ENCODE measurements at places on chromosomes 3 and 15.
A peak's percentile ranks its signal among the peaks of the same experiment; 100 is the strongest.

DNA sequence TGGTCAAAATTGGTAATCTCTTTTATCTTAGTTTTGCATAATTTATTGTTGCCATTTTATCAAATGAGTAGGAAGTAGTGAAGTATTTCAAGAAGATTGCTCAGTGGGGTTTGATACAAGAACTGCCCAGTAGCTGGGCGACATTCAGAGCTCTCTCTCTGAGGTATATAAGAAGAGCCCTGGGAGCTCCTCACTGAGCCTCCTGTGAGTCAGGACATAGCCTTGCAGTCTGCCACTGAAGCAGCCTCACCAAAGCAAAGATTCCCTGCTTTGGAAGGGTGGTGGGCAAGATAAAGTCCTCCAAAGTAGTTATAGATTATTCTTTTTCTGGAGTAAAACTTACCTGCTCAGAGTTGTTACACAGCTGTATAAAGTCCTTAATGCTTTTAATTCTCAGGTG, 26.1 kb downstream of the SKIL start:
- no peak for DNase-seq

DNA sequence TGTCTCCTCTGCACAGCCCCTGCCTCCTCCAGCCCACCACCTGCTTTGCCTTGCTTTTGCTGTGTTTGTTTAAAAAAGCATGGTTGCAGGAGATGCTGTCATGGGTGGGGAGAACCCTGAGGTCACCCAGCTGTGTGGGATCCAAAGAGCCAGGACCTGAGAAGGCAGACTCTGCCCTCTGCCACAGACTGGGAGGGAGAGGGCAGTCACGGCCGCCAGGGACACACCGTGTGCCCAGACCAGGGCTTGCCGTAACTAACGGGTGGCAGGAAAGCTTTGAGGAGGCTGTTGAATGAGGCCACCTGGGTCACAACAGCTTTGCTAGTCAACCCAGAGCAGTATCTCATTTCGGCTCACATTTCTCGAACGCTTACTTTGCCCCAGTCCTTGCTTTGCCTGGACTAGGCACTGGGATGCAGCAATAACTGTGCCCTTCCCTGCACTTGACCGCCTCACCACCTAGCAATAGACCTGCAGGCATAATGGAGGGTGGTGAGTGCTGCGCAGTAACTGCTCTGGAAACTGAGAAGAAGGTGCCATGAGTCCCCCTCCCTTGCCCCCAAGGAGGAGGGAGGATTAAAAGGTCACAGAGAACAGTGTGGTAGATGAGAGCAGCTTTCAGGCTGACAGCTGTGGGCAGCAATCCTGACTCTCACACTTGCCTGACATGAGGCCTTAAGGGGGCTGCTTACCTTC, 55.0 kb upstream of the CTDSPL start:
- DNase-seq = no peak

DNA sequence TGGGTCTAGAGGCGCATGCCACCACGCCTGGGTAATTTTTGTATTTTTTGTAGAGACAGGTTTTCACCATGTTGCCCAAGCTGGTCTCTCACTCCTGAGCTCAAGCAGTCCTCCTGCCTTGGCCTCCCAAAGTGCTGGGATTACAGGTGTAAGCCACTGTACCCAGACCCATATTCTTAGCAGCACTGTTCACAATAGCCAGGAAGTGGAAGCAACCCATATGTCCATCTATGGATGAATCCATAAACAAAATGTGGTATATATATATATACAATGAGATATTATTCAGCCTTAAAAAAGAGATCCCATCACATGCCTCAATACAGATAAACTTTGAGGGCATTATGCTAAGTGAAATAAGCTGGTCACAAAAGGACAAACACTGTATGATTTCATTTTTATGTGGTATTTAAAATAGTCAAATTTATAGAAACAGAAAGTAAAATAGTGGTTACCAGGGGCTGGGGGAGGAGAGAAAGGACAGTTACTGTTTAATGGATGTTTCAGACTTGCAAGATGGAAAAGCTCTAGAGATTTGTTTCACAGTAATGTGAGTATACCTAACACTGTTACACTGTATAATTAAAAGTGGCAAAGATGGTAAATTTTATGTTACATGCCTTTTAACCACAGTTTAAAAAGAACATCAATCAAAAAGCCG, 35.7 kb upstream of the GRAMD1C start:
- DNase-seq = no peak

DNA sequence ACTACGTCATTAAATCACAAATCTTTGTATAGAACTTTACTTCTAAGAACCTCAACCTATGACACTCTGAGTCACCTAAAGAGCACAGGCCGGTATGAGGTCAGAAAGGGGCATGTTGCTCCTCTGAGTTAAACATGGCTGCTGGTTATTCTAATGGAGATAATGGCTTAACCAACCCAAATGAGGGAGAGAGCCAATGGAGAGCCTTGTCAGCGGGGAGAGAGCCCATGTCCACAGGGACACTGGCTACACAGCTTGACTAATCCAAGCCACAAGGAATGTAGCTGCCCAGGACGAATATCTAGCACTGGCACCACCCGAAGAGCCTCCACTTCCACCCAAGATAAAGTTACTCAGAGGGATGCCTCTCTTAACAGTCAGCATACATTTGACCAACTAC, 77.0 kb upstream of the STAC start:
- DNase-seq = no peak

GRCh38 chr15:78853500-78853899, 19.2 kb upstream of the MORF4L1 start:
- DNase-seq = no peak

GRCh38 chr3:13391308-13391707, 28.8 kb downstream of the NUP210 start:
- DNase-seq = no peak

DNA sequence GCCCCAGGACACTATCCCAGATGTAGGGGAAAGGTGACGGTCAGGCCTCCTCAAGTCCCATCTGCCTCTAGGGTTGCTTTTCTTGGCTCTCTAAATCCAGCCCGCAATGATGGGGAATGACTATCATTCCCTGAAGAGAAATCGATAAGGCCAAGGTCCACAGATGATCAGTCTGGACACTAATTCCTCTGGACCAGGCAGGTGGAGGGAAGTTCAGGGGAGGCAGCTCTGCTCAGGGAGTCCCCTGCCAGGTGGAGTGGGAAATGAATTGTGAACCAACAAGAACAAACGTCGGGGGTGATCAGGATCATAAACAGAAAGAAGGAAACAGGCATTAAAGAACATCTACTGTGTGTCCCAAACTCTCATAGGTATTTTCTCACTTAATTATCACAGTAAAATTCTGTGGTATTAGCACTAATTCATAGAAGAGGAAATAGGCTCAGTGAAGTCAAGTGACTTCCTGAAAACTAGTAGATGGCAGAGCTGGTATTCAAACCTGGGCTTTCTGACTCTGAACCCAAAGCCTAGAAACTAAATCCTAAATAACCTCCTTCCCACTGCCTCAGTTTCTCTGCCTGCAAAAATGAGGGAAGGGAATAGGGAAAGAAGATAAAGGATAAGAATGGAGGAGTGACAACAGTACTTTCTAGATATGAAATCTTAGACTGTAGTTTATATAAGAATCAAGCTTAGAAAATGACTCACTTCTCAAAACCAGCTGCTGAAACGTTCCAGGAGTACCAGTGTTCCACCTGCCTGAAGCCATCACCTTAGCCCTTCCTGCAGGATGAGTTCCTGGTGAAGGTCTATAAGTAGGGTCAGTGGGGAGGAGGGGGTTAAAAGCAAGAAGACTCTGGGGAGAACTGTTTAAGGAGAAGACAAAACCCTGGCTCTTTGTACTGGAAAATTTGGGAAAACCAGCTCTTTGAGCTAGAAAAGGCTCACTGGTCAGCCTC, 7.5 kb downstream of the BMF start:
- DNase-seq = no peak

DNA sequence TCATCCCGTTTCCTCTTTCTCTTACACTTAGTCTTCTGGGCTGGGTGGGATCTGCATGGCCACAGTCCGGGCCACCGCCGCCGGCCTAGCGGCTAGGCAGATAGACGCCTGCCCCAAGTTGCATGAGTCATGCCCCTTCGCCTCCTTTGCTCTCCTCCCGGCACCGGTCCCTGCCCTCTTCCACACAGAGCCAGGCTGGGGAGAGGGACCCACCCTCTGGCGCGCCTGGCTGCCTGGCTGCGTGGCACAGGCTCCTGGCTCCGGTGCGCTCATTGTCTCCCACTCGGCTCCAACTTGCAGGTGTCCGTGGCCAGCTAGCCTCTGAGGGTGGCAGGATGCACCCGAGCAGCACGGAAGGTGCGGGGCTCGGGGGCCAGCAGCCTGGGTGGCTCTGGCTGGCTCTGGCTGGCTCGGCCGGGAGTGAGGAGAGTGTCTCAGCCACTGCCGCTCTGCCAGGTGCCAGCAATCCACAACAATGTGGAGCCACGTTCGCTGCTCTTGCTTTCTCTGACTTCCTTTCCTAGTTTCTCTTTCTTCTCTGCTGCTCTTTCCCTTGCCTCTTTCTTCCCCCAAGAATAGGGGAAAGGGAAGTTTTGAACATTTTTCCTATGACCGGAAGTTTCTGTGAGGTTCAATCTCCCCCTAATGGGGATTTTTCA, 22.4 kb upstream of the MTHFS start:
- no peak for DNase-seq

- no peak for DNase-seq
These were observed 458.1 kb upstream of the RASGRP1 start for GRCh38 chr15:39022532-39023305.

DNA sequence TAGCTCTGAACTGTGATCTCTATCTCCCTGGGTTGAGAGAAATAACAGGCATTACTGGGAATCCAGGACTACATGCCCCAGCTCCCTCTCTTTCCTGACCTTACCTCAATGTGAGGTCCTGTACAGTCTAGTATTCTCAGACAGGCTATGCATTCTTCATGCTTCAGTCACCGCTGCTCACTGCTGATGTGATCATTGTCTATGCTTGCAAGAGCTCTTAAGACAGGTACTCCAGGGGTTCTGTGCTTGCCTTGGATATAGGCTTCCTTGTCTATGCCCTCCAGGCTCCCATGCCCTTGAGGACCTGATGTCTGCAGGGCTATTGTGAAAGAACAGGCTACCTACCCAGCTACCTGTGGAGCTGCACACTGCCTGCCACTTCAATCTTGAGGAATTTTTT, 183.6 kb downstream of the MBNL1 start:
- no peak for DNase-seq

- DNase-seq = no peak
These were observed 77.1 kb upstream of the UBE2E1 start for GRCh38 chr3:23728601-23729117.

- no peak for DNase-seq
These were observed 197.8 kb upstream of the RBMS3 start for GRCh38 chr3:29083081-29083480.

DNA sequence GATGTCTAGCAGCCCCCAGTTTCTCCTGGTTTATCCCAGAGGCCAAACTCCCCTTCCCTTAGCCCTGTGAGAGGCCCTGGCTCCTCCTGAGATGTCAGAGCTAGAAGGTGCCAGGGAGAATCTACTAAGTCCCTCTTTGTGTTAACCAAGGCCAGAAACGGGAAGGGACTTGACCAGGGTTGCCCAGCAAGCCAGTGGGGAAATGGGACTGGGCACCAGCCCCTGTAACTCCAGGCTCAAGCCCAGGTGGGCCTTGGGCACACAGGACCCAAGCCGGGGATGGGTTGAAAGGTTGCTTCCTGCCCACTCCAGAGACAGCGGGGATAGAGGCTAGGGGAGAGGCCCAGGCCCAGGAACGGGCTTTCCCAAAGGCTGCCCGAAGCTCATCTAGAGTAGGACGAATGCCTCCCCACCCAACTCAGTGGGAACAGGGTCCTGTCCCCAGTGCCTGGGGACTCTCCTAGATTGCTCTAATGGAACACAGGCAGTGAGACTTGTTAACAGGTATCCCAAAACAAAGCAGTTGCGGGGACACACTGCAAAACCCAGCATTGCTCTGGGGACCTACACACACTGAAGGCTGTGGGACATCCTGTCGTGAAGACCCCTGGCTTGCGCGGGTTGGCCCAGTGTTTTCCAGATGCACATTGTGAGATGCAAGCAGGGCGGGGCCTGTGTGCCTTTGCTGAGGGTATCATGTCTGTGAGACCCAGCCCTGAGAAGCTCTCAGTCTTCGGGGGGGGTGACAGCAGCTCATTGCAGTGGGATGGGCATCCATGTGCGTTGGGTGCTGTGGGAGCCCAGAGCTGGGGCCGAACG, 12.9 kb upstream of the TXNRD3 start:
- no peak for DNase-seq

DNA sequence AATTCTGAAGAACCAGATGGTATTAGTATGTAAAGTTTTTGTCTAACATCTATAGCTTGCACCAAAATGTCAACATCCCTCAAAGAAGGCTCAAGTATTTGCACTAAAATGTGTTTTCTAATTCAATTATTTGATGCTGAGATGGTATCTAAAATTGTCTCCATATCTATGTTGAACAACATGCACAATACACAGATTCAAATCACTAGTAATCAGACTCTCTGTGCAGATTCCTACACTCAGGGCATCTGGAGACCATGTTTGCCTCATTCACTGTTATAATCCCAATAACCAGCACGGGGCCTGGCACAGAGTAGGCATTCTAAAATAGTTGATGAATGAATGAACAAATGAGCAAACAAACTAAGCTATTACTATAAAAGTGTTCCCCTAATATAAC, 2.6 kb downstream of the FILIP1L start:
- no peak for DNase-seq

GRCh38 chr3:5442106-5442785, 254.7 kb downstream of the EDEM1 start:
- DNase-seq = no peak

- DNase-seq = no peak
These were observed 82.7 kb downstream of the EPHB1 start for GRCh38 chr3:134877788-134878187.

DNA sequence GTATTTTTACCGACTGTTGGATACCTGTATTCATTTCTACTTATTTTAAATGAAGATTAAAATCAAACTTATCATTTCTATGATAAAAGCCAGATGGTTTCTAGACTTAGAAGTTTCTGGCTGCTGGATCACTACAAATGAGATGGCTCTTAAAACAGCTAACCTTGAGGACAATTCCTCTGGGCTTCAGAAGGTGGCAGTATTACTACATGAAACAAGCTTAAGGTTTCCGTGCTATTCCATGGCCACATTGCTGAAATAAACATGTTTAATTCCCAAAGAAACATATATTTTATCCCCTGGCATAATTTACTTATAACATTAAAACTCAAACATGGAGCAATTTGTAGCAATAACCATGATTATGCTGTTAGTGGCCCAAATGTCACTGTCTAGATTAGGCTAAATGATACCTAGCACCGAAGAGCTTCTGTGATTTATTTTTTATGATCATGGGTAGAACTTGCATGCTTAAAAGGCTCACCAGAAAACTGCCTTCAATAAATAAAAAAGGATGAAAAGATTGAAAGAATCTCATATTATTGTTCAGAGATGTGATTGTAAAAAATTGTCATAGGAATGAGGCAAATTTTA, 204.0 kb upstream of the NANOGP8 start:
- peak; percentile 18 for DNase-seq

- no peak for DNase-seq
These were observed 113.9 kb downstream of the OXNAD1 start for GRCh38 chr3:16378920-16379319.

DNA sequence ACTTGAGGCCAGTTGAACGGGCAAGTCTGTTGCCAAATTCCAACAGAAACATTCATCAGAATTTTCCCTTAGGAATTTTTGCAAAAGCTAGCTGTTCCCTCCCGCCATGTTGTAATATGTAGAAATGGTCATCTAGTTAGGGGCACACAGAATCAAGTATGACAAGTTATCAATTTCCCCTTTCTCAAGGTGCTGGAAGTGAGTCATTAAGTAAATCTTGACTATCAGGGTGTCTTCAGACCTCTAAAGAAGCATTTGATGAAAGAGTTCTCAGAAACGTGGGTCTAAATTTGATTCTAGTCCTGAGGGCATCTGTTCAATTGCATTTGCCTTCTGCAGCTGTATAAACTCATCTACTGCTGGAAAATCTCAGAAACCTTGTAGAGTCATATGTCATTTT, 123.4 kb upstream of the FRMD4B start:
- no peak for DNase-seq

All from brain pericyte (primary cell).